ENCODE measurements at places on chromosomes 2 and 18.
A peak's percentile ranks its signal among the peaks of the same experiment; 100 is the strongest.

DNA sequence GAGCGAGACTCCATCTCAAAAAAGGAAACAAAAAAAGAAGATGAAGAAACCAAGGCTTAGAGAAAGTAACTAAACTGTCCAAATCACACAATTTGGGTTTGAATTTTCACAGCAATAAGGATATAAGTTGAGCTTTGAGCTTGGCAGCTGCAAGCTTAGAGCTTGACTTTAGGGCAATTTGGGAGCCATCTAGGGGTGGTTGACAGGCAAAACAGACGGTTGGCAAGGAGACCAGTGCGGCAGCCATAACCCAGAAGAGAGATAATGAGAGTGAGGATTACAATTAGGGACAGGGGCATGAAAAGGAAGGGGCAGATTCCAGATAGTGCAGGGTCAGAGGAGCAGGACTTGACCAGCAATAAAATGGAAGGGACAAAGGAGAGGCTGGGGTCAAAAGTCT is 382.2 kb upstream of the HNRNPA3 start:
- DNase-seq, result peak; percentile 25

DNA sequence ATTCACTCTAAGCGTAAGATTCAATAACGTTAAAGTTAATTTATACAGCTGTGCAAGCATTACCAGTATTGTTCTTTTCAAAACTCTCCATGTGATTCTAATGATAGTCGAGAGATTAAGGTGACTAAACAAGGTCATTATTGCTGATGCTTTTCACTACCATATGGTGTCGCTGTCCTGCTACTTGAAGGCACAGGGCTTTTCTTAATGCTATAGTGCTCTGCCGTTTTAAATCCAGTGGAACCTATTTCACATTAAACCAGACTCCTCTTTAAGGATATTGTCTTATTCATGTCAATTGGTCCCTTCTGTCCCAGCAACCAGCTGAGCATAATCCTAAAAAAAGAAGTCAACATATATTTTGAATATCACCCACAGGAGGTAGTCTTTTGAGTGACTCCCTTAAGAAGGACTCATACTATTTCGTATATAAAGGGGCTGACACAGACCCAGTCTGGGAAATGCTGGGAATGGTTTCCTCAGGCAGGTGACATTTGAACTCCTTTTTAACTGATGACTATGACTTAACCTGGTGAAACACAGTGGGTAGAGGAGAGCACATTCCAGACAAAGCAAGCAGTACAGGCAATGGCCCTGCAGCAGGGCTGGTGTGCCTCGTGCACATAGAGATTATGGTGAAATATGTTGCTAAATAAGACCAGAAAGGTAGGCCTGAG is 53.9 kb upstream of the CYTIP start:
- peak; percentile 65 for DNase-seq

- no peak for DNase-seq
Measured at GRCh38 chr2:230865766-230866755, 1.3 kb downstream of the ITM2C start.

DNA sequence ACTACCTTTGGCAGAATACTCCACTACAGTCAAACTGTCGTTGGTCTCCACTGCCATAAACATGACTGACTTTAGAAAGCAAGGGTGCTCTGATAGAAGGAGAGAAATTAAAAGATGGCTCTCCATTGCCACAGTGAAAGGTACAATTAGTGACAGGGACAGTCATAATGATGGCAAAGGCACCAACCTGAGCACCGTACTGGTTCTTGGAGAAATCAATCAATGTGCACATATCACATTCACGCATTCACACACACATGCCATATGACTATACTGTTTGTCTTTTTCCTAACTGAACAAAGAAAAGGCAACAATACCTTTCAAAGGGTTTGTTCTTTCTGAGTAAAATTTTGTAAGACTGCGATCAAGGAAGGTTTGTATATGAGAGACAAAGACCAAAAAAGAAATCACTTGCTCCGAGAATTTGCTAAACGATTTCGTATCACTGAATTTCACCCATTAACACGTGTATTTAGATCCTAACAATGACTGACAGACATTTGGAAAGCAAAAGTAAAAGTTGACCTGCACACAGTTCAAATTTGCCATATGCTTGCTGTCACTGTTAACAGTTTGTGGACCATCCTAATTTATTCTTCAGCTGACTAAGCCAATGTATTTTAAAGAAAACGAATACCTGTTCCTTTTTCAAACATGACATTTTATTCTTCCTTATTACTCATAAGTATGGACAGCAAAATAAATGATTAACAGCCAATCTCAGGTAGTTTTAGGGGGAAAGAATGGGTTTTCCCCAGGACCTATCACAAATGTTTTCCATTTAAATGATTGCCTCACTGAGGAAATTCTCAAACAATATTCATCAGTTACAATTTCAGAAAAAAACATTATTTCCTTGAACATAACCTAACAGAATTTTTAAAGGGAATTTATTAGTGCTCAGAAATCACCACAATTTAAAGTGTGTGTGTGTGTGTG is 644.4 kb downstream of the ZEB2 start:
- no peak for DNase-seq

- no peak for DNase-seq
Measured at GRCh38 chr2:48249025-48249424, 280.9 kb upstream of the STON1 start.

GRCh38 chr2:7269106-7269643 is 352.0 kb downstream of the RNF144A start:
- no peak for DNase-seq

- no peak for DNase-seq
Measured at GRCh38 chr18:8839281-8839680, 133.9 kb downstream of the MTCL1 start.

DNA sequence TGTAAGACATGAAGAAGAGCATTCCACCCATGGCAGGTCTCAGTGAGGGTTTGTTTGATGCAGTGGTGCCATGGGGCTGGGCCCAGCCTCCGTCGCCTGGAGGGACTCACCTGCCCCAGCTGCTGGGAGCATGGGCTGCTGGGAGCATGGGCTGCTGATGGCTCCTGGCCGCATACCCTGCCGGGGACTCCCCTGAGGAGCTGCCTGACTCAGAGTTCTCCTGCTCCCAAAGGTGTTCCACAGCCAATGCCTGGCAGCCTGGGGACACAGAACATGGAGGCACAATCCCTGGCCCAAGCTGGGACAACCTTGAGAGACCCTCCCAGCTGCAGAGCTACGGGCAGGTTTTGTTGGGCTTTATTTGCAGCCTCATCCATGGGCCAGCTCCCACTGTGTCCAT is 108.4 kb downstream of the COPS8 start:
- DNase-seq, result no peak

DNA sequence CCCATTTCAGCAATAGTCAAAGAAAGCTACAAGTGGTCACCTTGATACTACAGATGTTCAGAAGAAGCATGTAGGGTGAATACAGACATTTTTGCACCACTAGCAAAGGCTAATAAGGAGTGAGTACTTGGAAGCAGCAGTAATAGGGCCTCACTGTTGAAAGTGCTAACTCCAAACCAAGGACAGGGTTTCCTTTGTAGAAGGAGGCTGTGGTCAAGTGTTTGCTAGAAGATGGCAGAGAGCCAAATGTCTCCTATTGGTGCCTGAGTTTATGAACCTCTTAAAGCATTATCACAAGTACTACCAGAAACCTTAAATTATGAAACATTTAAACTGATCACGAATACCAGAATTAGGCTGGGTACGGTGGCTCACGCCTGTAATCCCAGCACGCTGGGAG is 308.1 kb downstream of the ZEB2 start:
- no peak for DNase-seq

DNA sequence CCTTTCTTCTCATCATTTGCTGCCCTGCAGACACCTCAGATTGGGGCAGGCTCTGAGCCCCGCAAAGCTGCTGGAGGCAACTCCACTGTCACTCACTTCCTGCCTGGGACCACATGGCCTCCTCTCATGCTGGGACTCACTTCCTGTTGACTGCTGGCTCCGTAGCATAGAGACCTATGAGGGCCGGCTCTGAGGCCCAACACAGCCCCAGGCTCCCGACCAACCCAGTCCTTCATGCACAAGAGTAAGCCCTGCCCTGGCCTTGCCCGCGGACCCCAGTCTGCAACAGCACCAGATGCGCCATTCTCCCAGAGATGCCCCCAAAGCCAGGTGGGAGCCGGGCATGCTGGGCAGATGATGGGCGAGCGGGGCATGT is 55.7 kb downstream of the DNMT3A start:
- peak; percentile 76 for DNase-seq

- no peak for DNase-seq
Measured at GRCh38 chr2:41720331-41721251, 327.2 kb upstream of the PKDCC start.

DNA sequence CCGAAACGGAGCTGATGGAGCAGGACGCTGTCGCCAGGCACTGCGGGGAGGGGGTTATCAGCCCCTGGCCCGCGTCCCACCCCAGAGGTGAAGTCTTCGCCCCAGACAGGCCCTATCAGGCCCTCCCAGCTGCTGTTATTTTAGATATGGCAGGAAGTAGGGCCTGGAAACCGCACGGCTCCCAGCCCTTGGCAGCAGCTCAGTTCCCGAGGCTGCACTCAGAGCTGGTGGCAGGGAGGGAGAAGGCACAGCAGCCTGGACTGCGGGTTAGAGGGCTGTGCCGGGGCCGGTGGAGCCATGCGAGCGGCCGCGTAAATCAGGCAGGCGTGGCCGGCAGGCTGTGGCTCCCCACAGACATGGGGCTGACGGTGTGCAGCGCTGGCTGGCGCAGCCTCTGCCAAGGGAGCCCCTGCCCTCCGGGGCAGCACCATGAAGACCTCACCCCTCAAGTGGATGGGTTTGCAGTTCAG is 111.4 kb downstream of the NFATC1 start:
- DNase-seq, result no peak

DNA sequence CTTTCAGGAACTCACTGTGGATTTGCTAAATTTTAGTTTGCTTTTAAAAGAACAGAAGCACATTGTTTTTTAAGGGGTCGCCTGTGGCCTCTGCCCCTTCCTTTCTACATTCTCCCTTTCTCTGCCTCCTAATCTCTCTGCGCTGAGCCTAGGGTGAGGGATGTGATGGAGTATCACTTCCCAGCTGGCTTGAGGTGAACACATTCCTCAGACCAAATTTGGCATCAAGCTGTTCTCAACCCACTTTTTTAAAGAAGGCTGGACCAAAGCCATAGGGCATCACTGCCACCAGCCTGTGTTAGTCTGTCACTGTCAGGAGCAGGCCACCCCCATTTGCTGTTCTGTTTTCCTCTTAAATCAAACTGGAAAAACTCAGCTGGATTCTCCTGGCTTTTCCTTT is 27.4 kb downstream of the EIF4E2 start:
- no peak for DNase-seq

- DNase-seq, result peak; percentile 70
Measured at GRCh38 chr2:8303322-8303832, 378.5 kb upstream of the ID2 start.

DNA sequence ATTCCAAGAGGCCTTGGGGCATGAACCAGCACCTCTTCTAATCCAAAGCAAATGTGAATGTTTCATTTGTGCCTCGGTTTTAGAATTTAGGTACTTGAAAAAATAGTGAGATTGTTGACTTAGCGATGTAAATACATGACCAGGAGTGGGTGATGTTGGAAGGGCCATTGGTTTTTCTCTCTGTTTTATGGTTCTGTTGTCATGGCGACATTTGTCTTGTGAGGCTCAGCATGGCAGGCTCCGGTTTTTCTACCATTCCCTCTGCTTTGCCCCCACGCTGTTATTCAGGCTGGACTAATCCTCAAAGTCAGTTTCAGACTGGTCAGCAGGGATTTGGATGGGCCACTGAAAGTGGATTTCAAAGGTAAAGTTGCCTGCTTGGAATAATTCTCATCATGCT is 255.4 kb downstream of the ALPK2 start:
- no peak for DNase-seq

- no peak for DNase-seq
Measured at GRCh38 chr18:46001892-46002291, 34.8 kb upstream of the EPG5 start.
